Stimulated activated CD8-positive, alpha-beta memory T cell treated with anti-CD3 and anti-CD28 coated beads, Interleukin-4, amount 100 ng/mL, for 1 hour (primary cell): ENCODE measurements at places on chromosomes 6 and 20.

DNA sequence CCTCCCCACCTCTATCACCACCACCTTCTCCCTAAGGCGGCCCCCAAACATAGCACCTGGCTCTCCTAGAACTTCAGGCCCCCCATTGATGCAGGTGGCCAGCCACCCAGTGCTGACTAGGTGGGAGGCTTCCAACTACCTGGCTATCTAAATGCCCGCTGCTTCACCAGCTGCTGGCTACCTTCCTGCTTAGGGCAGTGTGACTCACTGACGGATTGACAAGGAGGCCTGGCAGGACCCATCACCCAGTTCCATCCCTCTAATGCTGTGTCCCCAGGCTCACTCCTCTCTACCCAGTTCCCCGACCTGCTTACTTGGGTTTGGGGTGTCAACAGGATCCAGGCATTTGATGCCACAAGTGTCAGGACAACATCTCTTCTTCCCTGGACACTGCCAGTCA is 1.1 kb downstream of the SLPI start:
- no peak for DNase-seq

DNA sequence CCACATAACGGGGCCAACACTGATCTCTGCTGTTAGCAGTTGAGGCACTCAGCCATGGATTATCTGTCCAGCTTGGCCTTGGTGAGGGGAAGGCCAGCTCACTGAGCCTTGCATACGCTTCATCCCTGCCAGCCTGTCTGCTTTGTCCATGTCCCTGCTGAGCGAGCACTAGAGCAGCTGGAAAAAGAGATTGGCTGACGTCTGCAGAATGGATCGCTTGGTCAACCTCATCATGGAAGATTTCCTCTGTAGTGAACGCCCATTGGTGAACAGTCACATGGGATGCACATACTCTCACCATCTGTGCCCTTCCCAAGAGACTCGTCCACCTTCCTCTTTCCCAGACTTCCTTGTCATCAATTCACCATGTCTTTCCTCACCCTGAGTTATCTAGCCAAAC is 26.9 kb downstream of the MUC22 start:
- DNase-seq, result no peak

GRCh38 chr6:70527071-70527737 is 39.5 kb upstream of the SDHAF4 start:
- DNase-seq, result no peak

DNA sequence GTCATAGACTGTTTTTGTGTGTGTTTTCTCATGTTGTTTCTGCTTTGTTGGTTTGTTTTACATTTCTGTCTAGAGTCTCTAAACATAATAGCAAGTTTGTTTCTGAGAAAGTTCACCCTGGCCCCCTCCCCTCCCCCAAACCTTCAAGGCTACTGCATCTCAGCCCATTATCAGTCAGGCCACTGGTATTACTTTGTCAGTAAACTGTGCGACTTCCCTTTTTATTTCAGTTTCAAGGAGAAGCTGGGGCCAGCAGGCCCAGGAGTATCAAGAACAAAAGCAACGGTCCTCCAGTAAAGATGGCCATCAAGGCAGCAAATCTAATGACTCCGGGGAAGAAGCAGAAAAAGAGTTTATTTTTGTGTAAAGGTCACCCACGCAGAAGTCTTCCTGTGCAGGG is 32.8 kb upstream of the SCGN start:
- no peak for DNase-seq

DNA sequence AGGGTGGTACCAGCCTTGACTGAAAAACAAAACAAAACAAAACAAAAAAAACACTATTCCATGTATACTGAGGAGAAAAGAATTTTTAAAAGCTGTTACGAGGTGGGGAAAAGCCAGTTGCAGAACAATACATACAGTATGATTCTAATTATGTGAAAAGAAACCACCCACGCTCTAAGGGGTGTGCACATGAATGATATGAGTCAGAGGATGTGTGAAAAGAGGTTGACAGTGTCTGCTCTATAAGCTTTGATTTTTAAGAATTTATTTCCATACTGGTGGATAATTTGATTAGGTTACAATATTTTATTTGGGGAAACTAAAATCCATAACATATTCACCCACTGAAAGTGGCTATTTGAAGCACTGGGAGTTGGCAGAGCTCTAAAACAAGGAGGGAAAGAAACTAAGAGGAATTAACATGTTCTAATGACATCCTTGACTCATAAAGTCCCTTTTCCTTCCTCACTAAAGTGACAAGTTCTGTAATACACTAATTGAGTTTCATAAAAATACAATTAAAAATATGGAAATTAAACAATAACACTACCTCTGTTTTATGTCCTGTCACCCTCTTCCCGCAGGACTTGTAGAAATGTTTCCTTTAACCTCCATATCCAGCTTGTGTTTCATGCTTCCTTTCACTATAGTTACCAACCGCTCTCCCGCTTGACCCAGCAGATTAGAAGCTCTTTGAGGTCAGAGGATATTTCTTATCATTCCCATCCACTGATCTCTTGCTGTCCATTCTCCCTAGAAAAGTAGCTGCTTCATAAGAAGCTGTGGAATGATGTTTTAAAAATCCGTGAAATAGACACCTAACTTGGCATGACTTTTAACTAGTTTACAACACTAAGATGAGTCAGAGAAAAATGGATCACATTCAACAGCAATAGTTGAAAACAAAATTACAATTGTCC is 118.6 kb upstream of the CCDC28A start:
- no peak for DNase-seq

GRCh38 chr20:1830240-1830639 is 65.0 kb upstream of the SIRPA start:
- DNase-seq, result no peak

GRCh38 chr6:167111597-167111996 is 11.3 kb upstream of the CCR6 start:
- no peak for DNase-seq

- DNase-seq, result no peak
Observed at GRCh38 chr6:130396722-130397121, 30.9 kb downstream of the TMEM200A start.

GRCh38 chr20:6339176-6339575 is 216.3 kb upstream of the FERMT1 start:
- no peak for DNase-seq

GRCh38 chr6:149445573-149445972 is 39.2 kb downstream of the ZC3H12D start:
- no peak for DNase-seq

DNA sequence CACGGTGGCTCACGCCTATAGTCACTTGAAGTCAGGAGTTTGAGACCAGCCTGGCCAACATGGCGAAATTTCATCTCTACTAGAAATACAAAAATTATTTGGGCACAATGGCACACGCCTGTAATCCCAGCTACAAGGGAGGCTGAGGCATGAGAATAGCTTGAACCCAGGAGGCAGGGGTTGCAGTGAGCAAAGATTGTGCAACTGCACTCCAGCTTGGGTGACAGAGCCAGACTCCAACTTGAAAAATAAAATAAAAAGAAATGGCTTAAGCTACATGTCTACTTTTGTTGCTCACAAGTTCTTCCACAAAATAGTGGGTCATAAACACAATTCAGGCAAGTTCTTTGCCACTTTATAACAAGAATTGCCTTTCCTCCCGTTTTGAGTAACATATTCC is 27.1 kb upstream of the B4GALT5 start:
- no peak for DNase-seq

- DNase-seq, result no peak
Observed at GRCh38 chr6:93968126-93968525, 548.8 kb upstream of the EPHA7 start.

GRCh38 chr20:61733891-61734732 is 331.6 kb downstream of the TAF4 start:
- DNase-seq, result no peak

GRCh38 chr6:52390361-52390727 is 28.4 kb downstream of the PAQR8 start:
- peak; percentile 27 for DNase-seq

DNA sequence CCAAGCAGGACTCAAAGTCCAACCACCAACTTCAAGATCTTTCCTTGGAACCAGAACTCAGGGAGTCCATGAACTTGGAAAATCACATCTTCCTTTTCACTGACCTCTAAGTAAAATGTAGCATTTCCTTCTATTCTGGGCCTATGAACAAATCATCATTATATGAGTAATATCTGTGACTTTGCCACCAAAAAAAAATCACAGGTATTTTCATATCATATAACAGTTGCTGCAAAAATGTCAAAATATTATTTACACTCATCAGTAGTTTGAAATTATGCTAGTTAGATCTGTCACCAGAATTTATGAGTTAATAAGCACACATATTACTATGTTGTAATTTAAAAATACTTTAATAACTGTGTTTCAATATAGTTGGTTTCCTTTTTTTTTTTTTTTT is 27.3 kb upstream of the TLDC2 start:
- DNase-seq, result no peak

DNA sequence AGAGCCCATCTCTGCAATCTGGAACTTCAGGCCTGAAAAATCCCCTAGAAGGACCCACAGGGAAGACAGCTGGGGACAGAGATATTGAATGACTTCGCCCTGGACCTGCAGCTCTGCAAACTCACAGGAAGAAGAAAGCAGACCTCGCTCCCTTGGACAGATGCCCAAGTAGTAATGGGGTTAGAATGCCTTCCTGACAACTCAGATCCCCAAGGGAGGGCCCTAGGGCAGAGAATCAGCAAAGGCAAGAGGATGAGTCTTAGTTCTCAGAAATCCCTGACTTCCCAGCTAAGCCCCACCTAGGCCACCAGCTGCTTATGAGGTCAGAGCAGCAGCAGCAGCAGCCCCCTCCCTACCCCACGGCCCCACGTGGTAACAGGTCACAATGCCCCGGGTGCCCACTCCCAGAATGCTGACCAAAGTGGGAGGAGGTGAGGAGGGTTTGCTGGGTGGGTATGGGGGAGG is at the start of gene C20orf141:
C20orf141 (plus strand) TSS at position 401 of the 465 bp plus-strand sequence. CDS start 198 bp downstream, outside the sequence.
- no peak for DNase-seq

DNA sequence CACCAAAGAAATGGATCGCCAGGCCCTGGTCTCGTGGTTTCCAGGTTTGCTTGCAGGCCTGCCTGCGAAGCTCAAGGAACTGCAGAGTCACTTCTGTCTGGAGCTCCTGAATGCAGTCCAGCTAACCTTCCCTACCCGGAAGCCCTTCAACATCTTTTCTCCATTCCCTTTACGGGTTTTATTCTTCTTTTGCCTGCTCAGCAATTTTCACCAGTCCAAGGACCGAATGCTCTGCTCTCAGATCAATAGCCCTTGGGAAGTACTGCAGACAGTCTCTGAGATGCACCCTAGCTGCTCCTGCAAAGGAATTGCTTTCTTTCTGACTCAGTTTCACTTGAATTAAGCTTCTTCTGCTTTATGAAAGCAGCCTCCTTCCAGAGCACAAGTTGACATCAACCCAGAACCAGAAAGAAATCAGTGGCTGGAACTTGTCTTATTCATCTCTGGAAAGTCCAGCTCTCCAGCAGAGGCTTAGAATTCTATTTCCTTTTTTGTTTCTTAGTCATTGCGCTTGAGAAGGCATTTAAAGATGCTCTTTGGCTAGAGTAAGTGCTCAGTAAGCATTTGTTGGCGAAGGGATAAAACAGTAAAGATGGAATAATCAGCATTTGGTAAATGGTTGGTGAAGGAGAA is 18.7 kb upstream of the YWHAB start:
- DNase-seq, result no peak

- DNase-seq, result no peak
Observed at GRCh38 chr20:1833216-1833615, 62.0 kb upstream of the SIRPA start.

DNA sequence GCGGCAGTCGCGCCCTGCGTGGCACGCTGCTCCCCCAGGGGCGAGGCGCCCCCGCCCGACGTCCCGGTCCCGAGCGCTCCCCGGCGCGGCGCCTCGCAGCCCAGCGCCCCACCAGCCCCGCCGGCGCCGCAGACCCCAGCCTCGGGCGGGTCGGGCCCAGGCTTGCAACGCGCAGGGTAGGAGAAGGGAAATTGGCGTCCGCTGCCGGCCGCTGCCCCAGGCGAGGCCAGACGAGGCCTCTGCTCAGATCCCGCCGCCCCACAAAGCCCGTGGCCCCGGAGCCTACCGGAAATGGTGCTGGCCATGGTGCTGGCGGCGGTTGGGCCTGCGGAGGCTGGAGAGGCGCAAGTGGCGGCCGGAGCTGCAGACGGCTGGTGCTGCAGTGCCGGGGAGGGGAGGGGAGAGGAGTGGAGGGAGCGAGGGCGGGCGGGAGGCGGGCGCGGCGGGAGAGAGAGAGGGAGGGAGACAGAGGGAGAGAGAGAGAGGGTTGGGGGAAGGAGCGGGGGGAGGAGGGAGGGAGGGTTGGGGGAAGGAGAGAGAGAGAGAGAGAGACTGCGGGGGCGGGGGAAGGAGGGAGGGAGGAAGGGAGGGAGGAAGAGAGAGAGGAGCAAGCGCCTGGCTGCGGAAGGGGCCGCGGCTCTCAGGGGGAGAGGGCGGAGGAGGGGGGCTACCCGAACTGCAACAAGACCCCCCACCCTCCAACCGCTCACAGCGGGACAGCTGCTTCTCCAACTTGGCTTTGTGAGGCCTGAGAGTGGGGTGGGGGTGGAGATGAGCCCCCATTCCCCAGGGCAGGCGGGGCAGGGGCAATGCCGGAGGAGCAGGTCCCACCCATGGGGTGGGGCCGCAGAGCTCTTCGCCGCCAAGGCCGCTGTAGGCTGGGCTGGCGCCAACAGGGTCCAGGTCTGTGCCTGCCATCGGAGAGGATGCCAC is at the start of gene STMN3:
STMN3 (minus strand) TSS at position 384 of the 933 bp plus-strand sequence; CDS start at position 305, 79 bp downstream.
- DNase-seq, result no peak

DNA sequence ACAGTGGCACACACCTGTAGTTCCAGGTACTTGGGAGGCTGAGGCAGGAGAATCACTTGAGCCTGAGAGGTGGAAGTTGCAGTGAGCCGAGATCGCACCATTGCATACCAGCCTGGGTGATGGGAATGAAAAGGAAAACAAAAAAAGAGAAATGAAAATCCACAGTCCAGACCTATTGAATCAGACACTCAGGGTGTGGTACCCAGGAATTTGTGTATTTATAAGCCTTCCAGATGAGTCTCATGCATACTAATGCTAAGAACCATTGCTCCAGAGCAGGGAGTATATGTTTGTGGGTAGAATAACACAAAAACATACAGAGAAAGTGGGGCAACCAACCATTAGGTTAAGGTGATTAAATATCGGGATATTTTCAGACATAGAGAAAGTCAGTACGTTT is 36.1 kb upstream of the PLCB4 start:
- no peak for DNase-seq

- no peak for DNase-seq
Observed at GRCh38 chr6:29419516-29419915, 4.8 kb downstream of the OR12D1 start.

DNA sequence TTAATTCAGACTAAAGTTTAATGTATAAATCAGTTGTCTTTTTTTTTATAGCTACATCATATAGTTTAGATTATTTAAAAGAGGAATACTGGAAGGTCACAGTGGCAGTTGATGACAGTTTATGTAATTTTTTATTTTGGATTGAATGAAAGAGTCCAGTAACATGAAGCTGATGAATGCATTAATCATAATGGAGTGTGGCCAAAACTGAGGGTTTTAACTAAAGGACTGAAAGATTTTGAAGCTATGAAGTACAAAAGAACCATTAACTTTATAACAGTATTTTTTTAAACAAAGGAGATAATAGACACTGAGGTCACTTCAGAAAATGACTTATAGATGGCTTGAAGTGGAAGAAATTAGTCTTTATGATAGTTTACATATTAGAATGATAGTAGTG is 41.3 kb downstream of the TRMT11 start:
- no peak for DNase-seq

GRCh38 chr6:119310486-119311036 is 39.0 kb downstream of the MAN1A1 start:
- DNase-seq, result no peak
